ENCODE measurements at places on chromosomes 16 and 17.
A peak's percentile ranks its signal among the peaks of the same experiment; 100 is the strongest.

GRCh38 chr17:82489117-82489516 is 30.4 kb upstream of the FOXK2 start:
- no peak for DNase-seq

- no peak for DNase-seq
Measured at GRCh38 chr17:34420254-34420766, 57.3 kb upstream of the CCL1 start.

DNA sequence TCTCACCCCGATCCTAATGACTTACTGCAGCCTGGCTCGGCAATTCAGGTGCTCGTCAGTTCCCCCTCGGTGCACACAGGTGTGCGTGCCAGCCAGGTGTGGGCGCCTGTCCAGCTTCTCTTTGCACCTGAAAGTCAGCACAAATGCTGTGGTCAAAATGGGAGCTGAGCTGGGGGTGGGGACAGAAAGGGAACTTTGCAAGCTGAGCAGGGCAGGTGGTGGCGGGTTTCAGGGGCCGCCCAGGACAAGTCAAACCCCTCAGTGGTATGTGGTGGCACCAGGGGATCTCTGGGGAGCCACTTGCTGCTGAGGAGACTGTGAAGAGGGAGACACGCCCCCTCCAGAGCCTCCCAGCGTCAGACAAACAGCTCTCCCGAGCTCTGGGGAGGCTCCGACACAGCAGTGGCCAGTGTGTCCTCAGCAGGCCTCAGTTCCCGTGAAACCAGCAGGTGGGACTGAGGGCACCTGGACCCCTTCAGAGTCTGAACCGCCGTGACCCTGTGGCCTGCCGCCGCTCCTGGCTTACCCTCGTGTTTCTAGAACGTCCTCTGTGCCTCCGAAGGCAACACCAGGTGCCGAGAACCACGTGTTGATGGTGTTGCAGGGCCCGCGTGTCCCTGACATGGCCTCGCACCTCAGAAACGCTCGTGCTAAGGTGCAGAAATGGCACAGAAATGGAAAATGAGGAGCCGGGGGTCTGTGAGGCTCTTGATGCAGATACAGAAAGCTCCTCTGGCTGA is 233.5 kb upstream of the TNRC6C start:
- DNase-seq: no peak

DNA sequence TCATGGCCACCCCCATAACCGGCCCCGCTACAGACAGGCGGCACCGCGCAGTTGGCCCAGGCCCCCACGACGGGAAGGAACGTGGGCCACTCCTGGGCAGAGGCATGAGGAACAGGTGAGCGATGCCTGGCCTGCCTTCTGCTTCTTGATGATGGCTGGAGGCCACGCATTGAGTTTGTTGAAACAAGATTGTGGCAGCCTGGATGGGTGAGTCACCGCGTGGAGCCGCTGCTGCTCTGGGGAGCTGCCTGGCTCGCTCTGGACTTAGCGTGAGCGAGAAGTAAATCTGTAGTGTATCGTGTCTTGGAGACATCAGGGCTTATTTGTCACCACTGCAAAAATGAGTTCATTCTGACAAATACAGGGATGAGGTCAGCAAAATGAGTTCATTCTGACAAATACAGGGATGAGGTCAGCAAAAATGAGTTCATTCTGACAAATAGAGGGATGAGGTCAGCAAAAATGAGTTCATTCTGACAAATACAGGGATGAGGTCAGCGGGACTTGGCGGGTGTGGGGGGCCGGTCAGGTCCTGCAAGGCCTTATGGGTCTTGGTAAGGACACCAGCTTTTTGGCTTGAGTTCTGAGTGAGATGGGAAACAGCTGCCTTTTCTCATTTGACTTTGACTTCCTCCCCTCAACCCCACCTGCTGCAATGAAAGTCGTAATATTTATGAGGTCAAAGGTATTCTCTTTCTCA is 93.0 kb downstream of the SEC14L1 start:
- DNase-seq: no peak

GRCh38 chr17:32323811-32324491 is 18.0 kb downstream of the C17orf75 start:
- DNase-seq: no peak

DNA sequence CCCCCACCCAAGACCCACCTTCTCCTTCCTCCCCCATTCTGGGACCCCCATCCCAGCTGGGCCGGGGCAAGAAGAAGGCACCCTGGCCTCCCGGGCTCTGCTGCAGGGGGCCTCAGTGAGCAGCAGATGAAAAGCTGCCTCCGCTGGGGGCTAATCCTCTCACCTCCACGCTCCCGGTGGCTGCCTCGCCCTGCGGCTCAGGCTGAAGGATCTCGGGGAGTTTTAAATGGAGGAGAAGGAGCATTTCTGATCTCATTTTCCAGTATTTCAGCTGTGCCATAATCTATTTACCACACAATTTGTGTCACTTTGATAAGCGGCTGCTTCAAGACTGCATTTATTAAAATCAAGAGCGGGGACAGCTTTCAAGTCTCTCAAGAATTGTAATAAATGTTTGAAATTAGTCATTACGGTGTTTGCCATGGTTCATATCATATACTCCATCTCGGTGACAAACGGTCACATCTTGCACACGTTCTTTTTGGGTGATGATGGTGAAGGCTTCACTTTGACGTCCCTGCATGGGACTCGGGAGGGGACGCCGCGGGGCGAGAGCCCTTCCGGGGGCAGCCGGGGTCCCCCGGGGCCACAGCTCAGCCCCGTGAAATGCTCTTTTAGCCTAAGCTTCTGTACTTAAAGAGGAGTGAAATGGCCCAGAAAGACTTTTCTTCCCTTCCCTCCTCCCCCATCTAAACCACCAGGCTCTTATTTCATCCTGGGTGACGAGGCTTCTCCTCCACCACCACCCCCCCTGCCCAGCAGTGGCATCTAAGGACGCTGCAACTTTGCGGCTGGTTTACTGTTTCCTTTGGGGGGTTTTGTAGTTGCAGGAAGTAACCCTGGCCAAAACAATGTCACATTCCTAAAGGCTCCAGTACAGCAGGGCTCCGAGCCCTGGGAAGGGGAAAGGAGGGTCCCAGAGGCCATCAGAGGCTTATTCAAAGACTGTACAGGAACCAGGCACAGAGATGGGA is 313.1 kb upstream of the TNRC6C start:
- DNase-seq: peak; percentile 18

All from AG09309 (cell line).